C1 segment of cervical spinal cord (tissue), 14 donors: ENCODE measurements at places on chromosomes 7 and 10.

DNA sequence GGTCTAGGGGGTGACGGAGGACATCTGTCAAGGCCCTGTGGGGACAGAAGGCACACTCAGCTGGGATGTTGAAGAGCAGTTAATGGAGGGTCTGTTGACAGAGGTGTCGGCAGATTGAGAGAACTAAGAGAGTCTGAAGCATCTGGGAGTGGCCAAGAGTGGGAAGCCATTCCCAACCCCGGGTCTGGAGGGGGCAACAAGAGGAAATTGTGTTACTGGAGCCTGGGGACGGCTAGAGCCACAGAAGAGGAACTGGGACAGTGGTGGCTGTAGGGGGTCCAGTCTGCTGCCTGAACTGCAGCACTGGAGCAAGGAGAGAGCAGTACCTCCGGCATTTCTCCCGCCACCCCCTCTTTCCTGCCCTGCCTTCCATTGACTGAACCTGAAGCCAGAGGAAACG is 136.6 kb downstream of the CHN2 start:
- no peak for DNase-seq

DNA sequence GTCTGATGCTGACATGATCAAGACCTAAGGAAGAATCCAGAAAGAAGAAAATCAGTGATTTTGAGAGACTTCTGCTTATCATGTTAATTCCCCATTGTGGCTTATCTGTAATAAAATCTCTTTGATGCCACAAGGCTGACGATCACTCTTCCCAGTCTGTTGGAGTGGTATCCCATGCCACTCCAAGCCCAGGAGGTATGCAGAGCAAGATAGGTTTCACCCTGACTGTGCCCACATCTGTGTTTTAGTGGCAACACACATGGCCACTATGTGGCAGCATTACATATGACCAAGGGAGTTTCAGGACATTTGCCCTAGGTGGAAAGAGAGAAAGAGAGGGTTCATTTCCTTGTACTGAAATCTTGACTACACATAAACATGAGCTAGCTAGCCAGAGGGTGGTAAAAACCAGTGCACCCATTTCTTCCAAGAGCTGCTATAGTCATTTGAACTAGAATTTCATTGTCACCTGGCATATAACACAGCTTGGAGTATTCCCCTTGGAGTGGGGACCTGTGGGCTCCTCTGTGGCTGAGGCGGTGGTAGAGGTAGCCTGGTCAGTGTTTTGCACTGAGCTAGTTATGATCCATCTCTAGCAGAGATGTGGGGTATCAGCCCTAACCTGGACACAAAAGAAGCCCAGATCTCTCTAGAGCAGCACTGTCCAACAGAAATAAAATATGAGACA is 20.8 kb downstream of the LAMB4 start:
- DNase-seq, result no peak

DNA sequence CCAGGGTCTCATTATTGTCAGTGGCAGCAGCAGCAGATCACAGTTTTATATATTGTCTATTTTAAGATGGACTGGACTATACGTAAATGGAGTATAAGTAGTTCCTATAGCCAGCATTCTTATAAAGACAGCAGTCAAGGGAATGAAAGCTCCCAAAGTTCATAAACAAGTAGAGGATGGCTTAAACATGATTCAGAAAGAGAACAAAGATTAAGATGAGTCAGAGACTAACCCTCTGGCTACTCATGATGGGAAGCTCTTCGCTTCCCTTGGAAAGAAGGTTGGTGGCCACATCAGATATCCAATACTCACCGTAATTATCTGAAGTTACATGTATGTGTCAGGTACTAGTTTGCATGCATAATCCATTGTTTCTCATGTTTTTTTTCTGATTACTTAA is 277.0 kb downstream of the INHBA start:
- no peak for DNase-seq

GRCh38 chr10:19704544-19704943 is 111.7 kb upstream of the PLXDC2 start:
- no peak for DNase-seq

GRCh38 chr7:116148626-116149025 is 61.7 kb upstream of the TES start:
- no peak for DNase-seq

GRCh38 chr7:80748363-80749042 is 110.1 kb downstream of the CD36 start:
- DNase-seq, result no peak

GRCh38 chr10:76210211-76210610 is 778.8 kb downstream of the LRMDA start:
- DNase-seq, result no peak

DNA sequence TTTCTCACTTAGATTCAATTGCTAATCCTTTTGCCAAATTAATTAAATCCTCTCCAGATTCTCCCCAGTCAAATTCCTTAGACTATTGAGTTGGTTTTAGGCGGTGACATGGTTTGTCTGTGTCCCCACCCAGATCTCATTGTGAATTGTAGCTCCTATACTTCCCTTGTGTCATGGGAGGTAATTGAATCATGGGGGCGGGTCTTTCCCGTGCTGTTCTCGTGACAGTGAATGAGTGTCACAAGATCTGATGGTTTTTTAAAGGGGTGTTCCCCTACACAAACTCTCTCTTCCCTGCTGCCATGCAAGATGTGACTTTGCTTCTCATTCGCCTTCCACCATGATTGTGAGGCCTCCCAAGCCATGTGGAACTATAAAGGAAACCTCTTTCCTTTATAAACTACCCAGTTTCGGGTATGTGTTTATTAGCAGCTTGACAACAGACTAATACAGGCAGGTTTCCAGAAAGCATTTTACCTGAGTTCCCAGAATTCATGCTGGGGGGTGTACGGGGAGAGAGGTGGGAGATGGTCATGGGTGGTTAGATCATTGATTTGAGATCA is 44.7 kb upstream of the GARS1 start:
- no peak for DNase-seq

- no peak for DNase-seq
Observed at GRCh38 chr10:76492026-76492425, 1060.6 kb downstream of the LRMDA start.

GRCh38 chr7:22251281-22251680 is 105.7 kb downstream of the RAPGEF5 start:
- DNase-seq, result no peak
